ENCODE measurements at places on chromosomes 3 and 15.

- DNase-seq, result no peak
These were observed 39.0 kb downstream of the CD86 start for GRCh38 chr3:122094125-122094524.

- DNase-seq, result no peak
These were observed 141.0 kb downstream of the MYLK start for GRCh38 chr3:123743121-123743520.

DNA sequence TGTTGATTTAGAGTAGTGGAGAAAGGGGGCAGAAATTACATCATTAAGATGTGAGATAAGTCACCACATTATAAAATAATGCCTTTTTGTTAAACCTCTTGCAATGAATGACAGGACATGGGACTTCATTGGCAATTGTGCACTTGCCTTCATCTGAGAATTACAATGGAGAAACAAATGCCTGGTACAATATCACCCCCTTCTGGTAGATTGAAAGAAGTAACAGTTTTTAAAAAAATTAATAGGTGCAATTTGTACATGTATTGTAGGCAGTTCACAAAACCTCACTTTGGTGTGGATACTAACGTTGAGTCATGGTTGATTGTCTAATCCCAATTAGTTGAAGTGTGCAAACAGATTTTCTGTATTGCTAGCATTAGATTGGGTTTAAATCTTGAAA is 4.6 kb upstream of the P2RY14 start:
- no peak for DNase-seq

DNA sequence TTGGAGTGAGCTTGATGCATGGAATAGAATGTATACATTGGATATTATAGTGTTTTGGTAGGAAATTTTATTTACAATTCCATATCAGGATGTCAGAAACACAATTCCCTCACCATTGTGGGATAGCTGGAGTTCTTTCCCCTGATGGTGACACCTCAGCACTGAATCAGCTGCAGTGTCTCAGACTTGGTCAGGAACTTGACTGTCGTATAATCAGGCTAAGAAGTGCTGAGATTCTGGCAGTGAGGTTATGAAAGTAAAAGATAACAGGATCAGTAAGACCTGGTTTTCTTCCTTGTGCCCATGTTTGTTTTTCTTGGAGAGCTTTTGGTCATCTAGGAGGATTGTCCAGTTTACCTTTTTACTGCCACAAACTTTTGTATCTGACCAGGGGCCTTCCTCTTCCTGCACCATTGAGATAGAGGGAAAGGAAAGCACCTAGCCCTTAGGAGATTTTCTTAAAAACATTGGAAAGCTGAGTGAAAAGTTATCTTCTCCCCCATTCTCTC is 27.3 kb upstream of the ST3GAL6 start:
- no peak for DNase-seq

DNA sequence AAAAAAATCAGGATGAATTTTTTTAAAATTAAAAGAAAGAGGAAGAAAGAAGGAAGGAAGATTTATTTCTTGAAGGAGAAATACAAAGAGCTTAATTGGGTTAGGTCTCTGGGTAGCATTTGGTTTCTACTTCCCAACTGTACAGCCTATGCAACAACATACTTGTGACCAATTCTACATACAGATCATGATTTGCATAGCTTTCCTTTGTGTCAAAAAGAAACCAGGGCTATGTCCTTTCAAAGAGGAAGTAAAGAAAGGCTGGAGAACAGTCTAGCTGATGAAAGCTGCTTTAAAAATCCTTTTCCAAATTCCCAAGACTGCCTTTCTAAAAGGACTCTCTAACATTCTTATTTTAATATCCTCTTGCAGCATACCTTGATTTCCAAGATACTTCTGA is 6.1 kb upstream of the HGD start:
- no peak for DNase-seq

Measured in activated gamma-delta T cell treated with Interleukin-2 at 50 U/mL for 16 hours (primary cell).